ENCODE measurements at places on chromosomes 2 and 18.

- DNase-seq = no peak
These were observed 5.3 kb downstream of the PER2 start for GRCh38 chr2:238282861-238283738.

DNA sequence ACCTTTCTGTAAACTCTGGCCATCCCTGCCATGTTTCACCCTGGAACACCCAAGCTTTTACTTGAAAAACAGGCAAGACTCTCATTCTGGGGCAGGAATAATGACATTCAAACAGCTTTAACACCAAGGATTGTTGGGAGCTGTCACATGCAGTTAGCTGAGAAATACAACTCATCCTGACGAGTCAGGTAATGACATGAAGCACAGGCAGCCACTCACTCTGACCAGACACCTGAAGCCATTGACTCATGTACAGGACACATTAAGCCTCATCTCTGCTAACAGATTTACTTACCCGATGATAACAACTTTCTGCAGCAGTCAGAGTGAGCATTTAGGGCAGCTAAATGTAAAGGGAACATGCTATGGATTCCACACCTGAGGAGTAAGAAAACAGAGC lies 163.1 kb upstream of the PGAP1 start:
- no peak for DNase-seq

GRCh38 chr2:43329637-43330036 lies 103.2 kb upstream of the ZFP36L2 start:
- no peak for DNase-seq

DNA sequence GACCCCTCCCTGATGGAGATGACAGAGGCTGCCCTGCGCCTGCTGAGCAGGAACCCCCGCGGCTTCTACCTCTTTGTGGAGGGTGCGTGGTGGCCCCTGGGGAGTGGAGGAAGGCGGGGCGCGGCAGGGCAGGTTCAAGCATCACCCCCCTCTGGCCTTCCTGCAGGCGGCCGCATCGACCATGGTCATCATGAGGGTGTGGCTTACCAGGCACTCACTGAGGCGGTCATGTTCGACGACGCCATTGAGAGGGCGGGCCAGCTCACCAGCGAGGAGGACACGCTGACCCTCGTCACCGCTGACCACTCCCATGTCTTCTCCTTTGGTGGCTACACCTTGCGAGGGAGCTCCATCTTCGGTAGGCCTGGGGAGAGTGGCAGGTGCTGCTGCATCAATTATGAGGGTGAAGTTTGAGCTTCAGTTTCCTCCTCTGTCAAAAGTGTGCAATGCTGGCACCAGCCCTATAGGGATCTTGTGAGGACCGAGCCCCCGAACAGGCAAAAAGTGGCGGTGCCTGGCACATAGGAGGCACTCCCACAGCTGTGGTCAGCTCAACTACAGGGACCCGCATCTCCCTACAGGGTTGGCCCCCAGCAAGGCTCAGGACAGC lies 2.2 kb downstream of the ALPI start:
- no peak for DNase-seq

DNA sequence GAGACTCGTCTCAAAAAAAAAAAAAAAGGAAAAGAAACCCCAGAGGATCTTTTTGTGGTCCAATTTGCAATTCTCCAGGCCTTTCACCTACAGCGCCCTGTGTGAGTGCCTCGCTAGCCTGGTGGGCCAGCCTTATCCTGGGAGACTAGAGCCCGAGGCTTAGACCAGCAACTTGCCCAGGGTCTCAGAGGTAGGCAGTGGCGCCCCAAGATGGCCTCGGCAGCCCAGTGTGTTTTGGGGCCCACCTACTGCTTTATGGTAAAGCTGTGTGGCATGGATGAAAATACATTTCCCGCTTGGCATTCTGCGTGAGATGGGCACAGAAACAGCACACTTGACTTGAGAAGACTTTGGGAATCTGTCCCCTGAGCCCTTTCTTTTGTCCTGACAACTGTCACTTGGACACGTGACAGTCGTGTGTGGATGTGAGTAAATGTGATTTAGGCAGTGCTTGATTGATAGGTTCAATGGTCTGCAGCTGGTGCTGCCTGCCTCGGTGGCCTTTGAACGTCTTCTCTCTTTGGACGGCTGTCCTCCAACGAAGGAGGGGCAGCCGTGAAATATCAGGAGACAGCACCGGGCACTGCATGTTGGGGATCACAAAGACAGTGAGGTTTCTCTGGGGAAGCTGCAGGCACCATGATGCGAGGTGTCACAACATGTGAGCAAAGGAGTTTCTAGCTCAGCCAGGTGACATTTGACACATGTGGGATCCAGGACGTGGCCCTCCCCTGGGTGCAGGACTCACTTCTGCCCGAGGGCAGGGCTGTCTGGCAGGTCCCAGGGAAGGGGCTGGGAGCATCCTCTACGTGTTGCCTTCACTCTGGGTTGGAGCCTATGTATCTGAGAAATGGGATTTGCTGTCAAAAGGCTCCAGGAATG lies 209.5 kb upstream of the TWIST2 start:
- DNase-seq = no peak

DNA sequence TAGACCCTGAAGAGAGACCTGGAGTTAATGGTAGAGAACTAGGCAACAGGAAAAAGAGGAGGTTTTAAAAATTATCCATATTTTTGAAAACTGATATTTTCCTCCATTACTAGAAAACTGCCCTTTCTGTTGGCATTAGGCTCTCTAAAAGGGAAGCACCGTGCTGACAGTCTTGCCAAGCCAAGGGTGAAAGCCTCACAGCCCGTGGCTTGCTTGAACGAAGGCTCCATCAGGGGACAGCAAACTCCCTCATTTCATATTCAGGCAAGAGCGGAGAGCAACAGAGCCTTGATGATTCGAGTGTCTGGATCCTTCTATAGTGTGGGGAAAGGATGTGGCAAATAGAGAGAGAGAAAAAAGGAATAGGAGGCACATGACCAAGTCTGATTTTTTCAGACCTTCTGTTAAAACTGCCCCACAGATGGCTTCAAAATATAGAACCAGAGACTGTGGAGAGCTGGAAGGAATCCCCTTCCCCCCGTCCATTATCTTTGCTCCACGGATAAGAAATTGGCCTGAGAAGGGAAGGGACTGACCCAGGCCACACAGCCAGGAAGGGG lies 67.0 kb downstream of the CACNB4 start:
- no peak for DNase-seq

DNA sequence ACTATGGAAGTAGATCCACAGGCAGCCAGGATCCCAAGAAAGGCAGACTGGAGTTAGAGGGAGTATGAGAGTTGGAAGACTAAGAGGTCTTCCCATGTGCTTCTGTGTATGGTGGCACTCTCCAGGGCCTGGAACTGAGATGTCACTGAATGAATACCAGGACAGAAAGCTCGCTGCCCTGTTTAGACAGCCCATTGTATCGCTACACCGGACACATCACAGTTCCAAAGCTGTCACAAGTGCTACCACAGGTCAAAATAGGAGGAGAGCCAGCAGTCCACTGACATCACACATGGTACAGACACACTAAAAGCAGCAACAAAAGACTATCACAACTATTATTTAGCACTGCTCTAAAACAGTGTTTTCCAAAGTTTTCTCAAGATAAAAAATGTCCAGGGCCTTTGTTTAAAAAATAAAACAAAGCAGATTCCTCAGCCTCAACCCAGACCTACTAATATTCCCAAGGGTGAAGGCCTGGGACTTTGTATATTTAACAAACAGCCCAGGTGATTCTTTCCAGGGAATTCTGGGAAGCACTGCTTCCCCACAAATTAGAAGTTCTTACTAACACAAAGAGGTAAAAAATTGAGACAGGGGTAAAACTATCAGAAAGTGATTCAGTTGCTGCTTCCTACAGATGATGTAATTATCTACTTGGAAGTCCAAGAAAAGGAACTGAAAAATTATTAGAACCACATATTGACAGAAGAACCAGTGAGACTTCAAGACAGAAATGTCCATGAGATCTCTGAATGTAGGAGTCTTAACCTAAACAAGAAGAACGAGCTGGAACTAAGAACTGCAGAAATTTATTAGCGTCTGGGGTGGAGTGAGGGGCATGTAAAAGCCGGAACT lies 116.0 kb downstream of the DTNB start:
- no peak for DNase-seq
